ENCODE measurements at places on chromosomes 7 and 10.

DNA sequence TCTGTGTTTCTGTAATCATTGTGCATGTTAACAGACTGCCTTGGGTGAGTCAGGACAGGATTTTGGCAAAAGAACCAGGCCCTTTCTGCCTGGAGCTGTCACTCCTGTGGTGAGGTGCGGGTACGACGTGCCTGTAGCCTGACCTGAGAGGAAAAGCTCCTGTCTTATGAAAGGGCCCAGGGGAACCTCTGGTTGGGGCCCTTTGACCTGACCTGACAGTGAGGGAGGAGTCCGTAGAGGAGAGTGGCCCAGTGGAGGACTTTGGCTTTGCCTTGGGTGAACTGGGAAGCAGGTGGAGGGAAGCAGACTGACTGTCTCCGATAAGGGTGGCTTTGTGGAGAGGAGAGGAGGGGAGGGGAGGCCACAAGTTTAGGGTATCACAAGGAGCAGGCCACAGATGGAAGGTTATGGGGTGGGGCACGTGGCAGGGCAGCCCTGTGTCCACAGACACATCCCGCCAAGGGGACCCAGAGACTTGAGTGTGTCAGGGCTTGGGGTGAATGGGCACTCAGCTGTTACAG, 6.9 kb downstream of the PFKP start:
- DNase-seq, result no peak

- no peak for DNase-seq
Observed at GRCh38 chr10:80552151-80552646, 14.5 kb downstream of the SH2D4B start.

- DNase-seq, result no peak
Observed at GRCh38 chr7:31251441-31251840, 89.1 kb downstream of the NEUROD6 start.

GRCh38 chr10:130372222-130372621, 236.0 kb downstream of the GLRX3 start:
- DNase-seq, result no peak

- DNase-seq, result no peak
Observed at GRCh38 chr10:89644691-89644966, 413 bp downstream of the PANK1 start.

All from effector CD4-positive, alpha-beta T cell (primary cell).